ENCODE measurements at places on chromosomes 2 and 18.

DNA sequence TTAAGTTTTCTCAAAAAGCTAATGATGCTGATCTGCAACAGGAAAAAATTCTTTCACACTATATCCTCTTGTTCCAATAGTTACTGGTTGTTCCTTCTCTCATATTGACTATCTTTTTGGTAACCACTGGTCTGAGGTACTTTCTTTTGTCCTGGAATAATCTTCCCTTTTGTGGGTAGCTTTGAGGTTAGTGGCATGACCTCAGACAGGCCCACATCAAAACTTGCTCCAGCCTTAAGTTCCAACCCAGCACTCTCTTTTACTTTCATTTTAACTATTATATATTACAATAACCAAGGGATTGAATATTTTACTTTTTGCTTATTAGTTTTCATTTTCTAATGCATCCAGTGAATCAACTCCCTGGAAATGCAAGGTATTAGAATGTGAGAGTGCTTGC, 9.5 kb downstream of the REG1A start:
- no peak for DNase-seq

GRCh38 chr18:33424266-33424946, 16.1 kb downstream of the CCDC178 start:
- no peak for DNase-seq

DNA sequence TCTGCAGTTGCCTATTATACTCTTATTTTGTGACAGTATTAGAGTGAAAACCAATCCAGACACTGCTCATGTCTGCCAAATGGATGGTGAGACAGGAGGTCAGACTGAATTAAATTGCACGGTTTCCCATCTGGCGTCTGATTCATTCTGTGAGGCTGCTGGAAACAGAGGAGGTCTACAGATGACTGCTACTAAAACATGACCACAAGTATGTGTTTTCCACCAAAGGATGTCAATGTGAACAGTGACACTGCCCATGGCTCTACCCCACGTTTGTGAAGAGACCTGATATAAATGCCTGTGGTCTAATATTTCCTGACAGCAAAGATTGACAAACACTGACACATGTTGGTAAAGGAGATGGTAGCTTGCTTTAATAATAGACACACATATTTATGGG, 104.3 kb upstream of the ST6GAL2 start:
- DNase-seq: no peak

GRCh38 chr2:231210782-231211181, 12.4 kb downstream of the ARMC9 start:
- DNase-seq: no peak

GRCh38 chr2:204159526-204159925, 223.0 kb downstream of the ICOS start:
- DNase-seq: no peak

GRCh38 chr2:69957965-69958364, 3.5 kb downstream of the ASPRV1 start:
- DNase-seq: no peak

- DNase-seq: no peak
These were observed 286.1 kb downstream of the SOX11 start for GRCh38 chr2:5978131-5978751.

- no peak for DNase-seq
These were observed 6.8 kb downstream of the PKP4 start for GRCh38 chr2:158463496-158464095.

GRCh38 chr18:21458310-21458709, 142.2 kb downstream of the ESCO1 start:
- no peak for DNase-seq

- DNase-seq: no peak
These were observed 31.3 kb downstream of the EXOC6B start for GRCh38 chr2:72794572-72794971.

DNA sequence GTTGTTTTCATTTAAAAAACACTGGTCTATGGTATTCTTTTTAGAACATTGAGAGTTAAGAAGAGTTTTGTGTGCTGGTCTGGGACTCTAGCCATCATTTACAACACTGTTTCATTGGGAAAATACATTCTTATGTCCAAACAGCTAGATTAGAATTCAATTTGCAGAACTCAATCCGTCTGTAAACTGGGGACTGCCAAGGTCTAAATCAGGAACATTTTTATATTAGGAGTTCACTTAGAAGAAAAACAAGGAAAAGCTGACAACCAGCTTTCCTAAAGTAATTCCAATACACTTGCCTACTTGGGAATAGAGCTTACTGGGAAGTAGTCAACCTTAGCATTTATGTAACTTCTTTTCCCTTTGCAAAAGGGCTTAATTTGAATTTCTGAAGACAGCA, 91.5 kb upstream of the RNF152 start:
- no peak for DNase-seq

GRCh38 chr2:159193791-159194190, 92.7 kb downstream of the WDSUB1 start:
- DNase-seq: no peak

GRCh38 chr2:54757500-54757899, 34.0 kb downstream of the EML6 start:
- no peak for DNase-seq

DNA sequence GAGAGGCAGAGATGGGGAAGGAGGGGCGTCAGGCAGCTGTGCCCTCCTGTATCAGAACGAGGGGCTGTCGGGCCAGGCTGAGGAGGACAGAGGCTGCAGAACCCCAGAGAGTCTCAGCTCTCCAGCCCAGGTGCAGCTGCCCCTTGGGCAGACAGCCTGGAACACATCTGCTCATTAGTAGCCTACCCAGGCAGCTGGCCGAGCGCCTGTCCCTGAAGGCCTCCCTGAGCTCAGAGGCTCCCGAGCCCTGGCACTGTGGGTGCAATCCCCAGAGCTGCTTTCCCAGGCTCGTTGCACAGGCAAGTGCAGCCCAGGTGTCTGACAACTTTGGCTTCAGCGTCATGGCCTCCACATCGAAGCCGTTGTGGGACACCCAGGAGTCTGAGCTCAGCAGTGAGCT, 13.1 kb upstream of the TMEM185B start:
- no peak for DNase-seq

- no peak for DNase-seq
These were observed at the start of gene FAM237A for GRCh38 chr2:206642075-206643025. Gene FAM237A (plus strand): TSS chr2:206642487. CDS start chr2:206644237, 1,750 bp downstream.

- no peak for DNase-seq
These were observed 179.9 kb upstream of the FN1 start for GRCh38 chr2:215615803-215616174.

DNA sequence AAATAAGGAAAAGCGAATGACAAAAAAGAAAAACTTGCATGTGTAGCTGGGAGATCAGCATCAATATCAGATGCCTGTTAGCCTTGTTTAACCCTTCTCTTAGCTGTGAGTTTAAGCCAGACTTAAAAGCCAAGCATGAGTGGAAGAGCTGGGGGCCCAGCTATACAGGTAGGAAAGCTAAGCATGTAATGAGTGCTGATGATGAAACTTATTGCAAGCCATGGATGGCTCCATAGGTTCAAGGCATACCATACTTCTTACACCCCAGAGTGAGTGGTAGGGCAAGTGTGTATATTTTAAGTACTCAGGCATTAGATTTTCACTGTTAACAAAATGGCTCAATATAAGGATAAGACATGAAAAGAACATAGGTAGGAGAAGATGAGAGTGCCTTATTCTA, 28.0 kb downstream of the RBBP8 start:
- no peak for DNase-seq

DNA sequence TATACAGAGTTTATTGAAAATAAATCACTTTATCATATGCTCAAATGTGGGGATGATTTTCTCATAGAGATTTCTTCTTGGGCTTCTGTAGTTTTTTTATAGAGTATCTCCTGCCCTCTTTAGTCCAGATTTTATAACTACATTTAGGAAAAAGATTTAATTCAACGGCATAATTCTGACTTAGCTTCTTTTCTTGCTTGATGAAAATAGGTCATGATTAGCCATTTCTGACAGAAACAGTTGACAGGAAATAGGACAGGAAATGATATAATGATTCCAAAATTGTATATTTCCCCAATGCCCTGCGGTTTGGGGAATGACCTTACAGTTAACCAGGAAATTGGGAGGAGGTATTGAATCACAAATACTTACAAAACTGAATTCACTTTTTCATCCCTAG, 1531.9 kb upstream of the ACVR2A start:
- DNase-seq: no peak

DNA sequence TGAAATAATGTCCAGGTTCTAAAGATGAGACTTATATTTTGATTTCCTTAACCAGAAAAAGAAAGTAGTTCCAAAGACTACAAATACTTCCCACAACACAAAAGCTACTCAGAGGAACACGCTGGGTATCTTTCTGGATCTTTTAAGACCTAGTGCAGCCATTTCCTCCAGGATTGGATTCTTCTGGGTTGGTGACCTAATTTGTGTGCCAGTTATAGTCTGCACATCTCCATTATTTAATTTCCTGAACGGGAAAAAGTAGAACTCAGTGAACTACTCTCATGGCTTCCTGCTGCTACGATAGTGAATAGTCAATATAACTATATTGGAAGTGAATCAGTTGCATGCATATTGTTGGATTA, 1.5 kb downstream of the TMEM87B start:
- no peak for DNase-seq

DNA sequence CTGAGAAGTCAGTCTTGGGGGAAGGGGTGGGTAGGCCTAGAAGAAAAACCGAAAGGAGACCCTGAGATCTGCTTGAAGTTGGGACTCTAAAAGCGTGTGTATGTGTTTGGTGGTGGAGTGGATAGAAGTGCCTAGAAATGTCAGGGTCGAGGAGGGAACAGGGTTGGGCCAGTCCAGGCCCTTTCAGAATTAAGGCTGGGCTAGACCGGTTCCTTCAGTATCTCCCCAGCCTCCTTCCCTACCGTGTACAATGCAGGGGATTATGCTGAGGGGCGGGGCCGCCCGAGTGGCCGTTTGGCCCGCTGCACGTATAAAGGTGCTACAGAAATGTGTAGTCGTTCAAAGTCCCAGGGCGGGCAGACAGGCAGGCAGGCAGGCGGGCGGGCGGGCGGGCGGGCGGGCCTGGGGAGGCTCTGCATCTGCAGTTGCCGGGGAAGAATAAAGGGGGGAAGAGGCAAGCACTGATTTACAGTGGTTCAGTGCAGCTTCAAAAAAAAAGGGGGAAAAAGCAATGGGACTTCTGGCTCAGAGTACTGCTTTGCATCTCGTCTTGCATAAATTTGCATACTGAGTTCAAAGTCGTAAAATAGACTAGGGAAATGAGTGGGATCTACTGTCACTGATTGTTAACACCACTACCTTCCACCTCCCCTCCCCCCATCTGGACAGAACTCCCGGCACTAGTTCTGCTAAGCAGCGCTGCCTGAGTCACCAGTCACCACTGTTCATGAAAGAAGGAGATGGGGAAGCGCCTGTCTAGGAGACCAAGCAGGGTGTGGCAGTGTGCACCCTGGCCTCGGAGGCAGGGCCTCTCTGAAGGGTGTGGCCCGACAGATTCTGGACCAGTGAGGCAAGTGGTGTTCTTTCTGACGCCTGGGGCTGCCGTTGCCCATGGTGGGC, 3.6 kb downstream of the IGFBP2 start:
- no peak for DNase-seq

DNA sequence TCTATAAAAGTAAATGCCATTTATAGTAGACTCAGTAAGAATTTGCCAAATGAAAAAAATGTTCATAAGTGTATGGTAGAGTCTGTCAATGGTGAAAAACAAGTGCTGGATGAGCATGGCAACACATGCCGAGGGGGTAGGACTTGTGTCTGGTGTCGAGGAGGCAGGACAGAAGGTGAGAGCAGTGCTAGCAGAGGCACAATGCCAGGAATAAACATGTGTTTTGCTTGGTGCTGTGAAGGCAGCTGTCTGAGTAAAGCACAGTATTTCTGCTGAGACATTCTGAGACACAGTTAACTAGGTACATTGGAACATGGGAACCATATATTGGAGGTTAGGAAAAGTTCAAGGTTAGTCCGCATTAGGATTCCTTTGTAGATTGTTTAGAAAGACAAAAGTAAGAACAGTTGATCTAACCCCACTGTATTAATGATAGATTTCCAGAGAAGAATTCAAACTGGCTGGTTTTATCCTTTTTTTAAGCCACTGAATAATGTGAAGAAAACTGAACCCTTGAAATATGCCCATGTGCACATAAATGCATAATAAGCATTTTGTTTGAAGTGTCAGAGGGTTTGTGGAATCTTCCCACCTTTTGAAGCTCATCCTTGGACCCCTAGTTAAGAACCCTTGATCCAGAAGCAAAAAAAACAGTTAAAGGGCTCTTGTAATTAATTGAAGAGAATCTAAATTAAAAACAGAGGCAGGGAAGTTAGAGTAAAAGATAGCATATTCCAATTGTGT, 7.1 kb downstream of the RBM45 start:
- no peak for DNase-seq

Data from stimulated activated CD8-positive, alpha-beta memory T cell treated with anti-CD3 and anti-CD28 coated beads, Interleukin-15, amount 100 ng/mL, for 48 hours (primary cell).